ENCODE measurements at places on chromosomes 7 and 10.
A peak's percentile ranks its signal among the peaks of the same experiment; 100 is the strongest.

DNA sequence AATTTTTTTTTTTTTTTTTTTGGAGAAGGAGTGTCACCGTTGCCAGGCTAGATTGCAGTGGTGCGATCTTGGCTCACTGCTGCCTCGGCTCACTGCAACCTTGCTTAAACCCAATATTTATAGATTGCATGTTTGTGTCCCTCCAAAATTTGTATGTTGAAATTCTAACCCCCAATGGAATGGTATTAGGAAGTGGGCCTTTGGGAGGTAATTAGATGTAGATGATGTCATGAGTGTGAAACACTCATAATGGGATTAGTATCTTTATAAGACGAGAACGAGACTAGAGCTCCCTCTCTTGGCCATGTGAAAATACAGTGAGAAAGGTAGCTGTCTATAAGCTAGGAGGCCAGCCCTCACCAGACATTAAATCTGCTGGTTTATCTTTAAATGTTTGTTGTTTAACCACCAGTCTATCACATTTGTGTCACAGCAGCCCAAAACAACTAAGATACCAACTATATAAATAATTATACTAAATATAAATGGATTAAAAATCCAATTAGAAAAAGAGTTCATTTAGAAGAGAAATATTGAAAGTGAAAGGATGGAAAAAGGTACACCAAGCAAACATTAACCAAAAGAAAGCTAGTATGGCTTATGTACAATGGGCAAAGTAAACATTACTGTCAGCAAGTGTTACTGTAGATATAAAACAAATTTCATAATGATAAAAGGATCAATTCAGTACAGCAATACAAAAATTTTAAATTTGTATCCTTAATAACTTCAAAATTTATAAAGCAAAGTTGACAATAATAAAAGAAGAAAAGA lies 9.3 kb downstream of the TCAF1 start:
- no peak for DNase-seq

- DNase-seq = peak; percentile 83
Measured at GRCh38 chr10:29245476-29245875, 43.4 kb upstream of the LYZL1 start.

DNA sequence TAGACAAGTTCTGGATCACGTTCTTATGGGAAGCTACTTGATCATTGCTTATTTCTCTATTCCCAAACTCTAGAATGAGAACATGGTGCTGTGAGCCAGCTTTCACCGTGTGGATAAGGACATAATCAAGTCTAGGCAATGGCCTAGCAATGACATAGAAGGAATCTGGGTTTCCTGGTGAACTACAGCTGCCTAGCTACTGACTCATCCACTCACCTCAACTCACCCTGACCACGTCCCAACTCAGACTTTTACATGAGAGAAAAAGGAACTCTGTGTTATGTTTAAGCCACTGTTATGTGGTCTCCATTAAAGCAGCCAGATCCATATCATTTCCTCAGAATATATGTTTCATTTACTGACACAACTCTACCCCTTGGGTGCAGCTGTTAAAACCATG lies 18.8 kb upstream of the MET start:
- DNase-seq = no peak

DNA sequence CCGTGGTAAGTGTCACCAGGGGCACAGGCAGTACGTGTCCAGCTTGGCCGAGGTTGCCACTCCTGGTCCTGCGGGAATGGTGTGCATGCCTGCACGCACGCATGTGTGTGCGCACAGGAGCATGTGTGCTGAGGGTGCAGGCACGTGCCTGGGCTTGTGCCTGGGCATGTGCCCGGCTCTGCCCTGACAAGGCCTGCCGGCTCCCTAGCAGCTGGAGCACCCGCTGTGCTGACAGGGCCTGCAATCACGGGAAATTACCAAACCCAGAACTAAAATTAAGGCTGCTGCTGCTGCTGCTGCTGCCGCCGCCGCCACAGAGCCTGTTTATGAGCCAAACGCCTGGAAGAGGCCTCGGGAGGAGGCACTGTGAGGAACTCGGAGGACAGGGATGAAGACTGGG lies 28.7 kb downstream of the GHRHR start:
- no peak for DNase-seq

DNA sequence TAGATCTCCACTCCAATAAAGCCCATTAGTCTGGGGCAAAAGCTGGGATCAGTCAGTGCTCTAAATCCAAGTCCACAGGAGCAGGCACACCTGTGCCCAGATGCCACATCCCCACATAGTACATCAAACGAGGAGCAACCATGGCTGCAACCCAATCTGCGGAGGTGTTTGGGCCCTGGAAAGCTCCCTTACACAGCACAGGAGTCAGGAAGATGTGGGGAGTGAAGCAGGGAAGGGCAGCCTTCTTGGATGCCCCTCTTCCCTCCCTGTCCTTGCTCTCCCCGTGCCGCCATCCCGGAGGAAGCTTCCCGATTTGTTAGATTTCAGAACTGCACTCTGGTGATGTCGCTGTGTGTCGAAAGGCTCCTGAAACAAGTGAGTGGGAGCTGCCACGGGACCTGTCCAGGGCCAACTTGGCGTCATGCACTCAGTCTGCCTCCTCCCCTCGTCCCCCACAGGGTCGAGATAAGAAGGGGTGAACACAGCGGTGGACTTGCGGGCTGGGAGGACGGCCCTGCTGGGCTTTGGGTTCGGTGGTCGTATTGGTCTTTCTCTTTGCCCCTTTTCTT lies 230.6 kb upstream of the GRB10 start:
- no peak for DNase-seq

- no peak for DNase-seq
Measured at GRCh38 chr10:124174071-124174566, 80.7 kb upstream of the CHST15 start.

Data from muscle of leg (tissue), 16 donors.